ENCODE measurements at places on chromosomes 7 and 10. TPM values are rescaled to one million over a fixed set of nuclear protein-coding genes. Genes with fewer than 3 reads are reported as not detected.

The POLR2J gene
- 72.3 TPM for total RNA-seq

The KAZALD1 gene
- 16.8 TPM for total RNA-seq

The GPR26 gene
- not detected for total RNA-seq

The TMEM225B gene
- 0.36 TPM for total RNA-seq

The HTR5A gene
- not detected for total RNA-seq

The SH2B2 gene
- 2.5 TPM for total RNA-seq

The HDAC9 gene
- total RNA-seq: 28.9 TPM

The FEZF1 gene
- not detected for total RNA-seq

The SLC26A5 gene
- not detected for total RNA-seq

The RSPH10B2 gene
- not detected for total RNA-seq

The SLC13A1 gene
- total RNA-seq: not detected

The VKORC1L1 gene
- 41.8 TPM for total RNA-seq

The NPFFR1 gene
- not detected for total RNA-seq

The ADCYAP1R1 gene
- not detected for total RNA-seq

The TAS2R5 gene
- total RNA-seq: 0.21 TPM

The FAM237B gene
- not detected for total RNA-seq

The MYOF gene
- 530 TPM for total RNA-seq

The CRHR2 gene
- total RNA-seq: not detected

The THNSL1 gene
- 4.0 TPM for total RNA-seq

The BTBD16 gene
- total RNA-seq: not detected

The TUBB8 gene
- total RNA-seq: not detected

The ABCB1 gene
- total RNA-seq: 9.3 TPM

The SH2D4B gene
- not detected for total RNA-seq

The CCM2 gene
- total RNA-seq: 49.5 TPM

The PLA2G12B gene
- total RNA-seq: not detected

The ACSM6 gene
- not detected for total RNA-seq

The DAGLB gene
- total RNA-seq: 33.6 TPM

The RASSF4 gene
- total RNA-seq: 1.0 TPM

The PTN gene
- 2.1 TPM for total RNA-seq

The MXI1 gene
- total RNA-seq: 5.6 TPM

The OPALIN gene
- total RNA-seq: not detected

The AOAH gene
- not detected for total RNA-seq

The TMEM72 gene
- total RNA-seq: not detected

The APBB1IP gene
- total RNA-seq: 37.6 TPM

The TMEM184A gene
- total RNA-seq: 1.5 TPM

The BICC1 gene
- total RNA-seq: 67.3 TPM

The TMEM236 gene
- total RNA-seq: 0.09 TPM

The PRKG1 gene
- 8.2 TPM for total RNA-seq

The DRGX gene
- not detected for total RNA-seq

The CYP26C1 gene
- total RNA-seq: not detected

The ZMIZ2 gene
- total RNA-seq: 41.0 TPM
